ENCODE measurements at places on chromosomes 1 and 21.

- DNase-seq: no peak
Measured at GRCh38 chr1:87334351-87335174, 5.9 kb downstream of the LMO4 start.

DNA sequence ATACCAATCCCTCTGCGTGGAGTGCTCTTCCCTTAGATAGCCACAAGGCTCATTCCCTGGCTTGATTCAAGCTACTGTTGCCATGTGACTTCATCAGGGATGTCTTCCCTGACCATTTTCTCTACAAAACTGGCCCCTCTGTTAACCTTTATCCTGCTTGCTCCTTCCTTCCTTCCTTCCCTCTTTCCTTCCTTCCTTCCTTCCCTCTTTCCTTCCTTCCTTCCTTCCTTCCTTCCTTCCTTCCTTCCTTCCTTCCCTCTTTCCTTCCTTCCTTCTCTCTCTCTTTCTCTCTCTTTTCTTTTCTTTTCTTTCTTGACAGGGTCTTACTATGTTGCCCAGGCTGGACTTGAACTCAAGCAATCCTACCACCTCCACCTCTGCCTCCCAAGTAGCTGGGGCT is 6.2 kb upstream of the RYR2 start:
- DNase-seq: no peak

DNA sequence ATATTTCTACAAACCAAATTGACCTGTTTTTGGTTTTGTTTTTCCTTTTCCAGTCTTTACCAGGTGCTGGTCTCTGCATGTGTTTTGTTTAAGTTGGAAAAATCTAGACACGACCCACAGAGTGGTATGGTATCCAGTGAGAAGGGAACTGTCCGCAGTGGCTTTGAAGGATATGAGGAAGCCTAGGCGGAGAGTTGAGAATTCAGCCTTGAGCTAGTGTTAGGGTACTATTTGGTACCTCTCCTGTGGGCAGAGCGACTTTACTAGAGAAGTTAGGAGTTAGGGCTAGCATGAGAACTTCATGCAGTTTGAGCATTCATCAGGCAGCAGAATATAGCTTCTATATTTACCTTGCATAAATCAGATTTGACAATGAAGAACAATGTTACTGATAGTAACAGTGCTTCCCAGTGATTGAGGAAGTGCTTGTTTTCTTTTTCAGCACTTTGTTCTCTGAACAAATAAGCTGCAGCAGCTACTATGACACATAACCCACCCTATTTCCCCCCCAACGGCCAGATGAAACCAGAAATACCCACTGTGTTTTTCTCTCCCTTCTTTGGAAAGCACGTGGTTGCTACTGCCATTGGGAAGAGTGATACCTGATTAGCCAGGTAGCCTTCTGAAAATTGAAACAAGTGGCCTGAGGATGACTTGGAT is 19.0 kb downstream of the MRPS6 start:
- no peak for DNase-seq

- no peak for DNase-seq
Measured at GRCh38 chr21:37447288-37447936, 80.8 kb downstream of the DYRK1A start.

GRCh38 chr1:5959087-5959486 is 33.1 kb downstream of the NPHP4 start:
- no peak for DNase-seq

GRCh38 chr1:242449661-242450060 is 74.8 kb downstream of the PLD5 start:
- DNase-seq: no peak

DNA sequence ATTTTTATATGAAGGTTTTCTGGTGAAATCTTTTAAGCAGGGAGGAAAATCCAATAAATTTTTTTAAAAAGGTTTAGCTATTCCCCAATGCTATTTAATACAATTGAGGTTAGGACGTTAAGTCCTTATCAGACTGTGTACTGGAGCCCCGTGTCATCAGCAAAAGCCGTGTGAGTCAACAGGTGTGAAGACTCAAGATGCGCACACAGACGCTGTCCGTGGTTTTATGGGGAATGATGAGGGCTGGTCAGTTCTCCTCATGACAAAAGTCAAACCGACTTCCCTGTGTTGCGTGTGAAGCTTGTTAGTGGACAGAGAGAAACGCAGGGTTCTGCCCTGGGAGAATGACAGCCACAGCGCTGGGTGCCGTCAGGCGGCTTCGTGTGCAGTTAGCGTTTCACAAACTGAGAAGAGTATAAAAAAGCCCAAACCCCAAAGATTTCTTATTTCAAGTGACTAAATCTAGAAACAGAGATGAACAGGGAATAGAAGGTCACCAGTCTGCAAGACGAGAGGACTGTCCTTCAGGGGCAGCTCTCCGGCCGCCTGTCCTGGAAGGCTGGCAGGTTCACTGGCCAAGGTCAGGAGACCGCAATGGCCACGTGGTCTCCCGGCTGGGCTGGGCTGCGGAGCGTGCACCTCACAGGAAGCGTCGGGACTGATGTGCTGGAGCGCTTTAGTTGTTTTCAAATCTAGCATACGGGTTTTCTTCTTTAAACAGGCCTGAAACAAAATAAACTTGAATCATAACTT is 22.4 kb downstream of the PTTG1IP start:
- no peak for DNase-seq

GRCh38 chr1:169130683-169131082 is 24.2 kb downstream of the ATP1B1 start:
- no peak for DNase-seq

DNA sequence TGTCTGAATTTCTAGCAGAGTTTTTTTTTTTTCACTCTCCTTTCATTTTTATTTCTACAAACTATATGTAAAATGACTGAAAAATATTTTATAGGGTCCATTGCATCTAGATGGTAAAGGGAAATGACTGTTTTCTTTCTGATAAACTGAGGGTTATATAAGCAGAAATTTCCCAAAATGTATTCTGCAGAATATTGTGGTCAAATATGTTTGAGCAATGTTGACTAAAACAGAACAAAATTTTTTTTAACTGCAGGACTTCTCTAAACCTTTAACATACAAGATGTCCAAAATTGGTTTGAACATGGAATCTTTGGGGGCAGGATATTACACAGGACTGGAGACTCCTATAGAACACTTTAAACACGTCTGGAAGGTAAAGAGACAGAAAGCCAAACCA is 190.5 kb downstream of the TOMM20 start:
- no peak for DNase-seq

GRCh38 chr21:36828891-36829515 is 130.1 kb downstream of the SIM2 start:
- DNase-seq: no peak

DNA sequence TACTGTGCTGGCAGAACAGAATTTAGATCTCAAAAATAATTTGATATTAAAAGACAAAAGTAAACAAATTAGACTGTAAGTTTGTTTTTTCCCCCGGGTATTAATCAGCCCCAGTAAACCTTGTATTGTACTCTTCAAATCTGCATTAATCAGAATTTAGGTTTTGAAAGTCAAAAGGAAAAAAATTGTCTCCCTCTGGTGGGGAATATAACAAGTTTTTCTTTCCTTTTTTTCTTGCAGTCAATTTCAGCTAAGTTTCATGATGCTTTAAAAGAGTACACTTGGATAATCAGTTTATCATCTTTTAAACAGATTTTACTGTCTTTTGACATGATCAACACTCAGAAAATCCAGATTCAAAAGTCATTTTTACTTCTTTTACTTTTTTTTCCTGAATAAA is 134.5 kb upstream of the PKN2 start:
- no peak for DNase-seq

GRCh38 chr1:24895511-24895910 is 34.6 kb downstream of the RUNX3 start:
- no peak for DNase-seq

- no peak for DNase-seq
Measured at GRCh38 chr1:201631037-201631436, 92.1 kb downstream of the NAV1 start.

DNA sequence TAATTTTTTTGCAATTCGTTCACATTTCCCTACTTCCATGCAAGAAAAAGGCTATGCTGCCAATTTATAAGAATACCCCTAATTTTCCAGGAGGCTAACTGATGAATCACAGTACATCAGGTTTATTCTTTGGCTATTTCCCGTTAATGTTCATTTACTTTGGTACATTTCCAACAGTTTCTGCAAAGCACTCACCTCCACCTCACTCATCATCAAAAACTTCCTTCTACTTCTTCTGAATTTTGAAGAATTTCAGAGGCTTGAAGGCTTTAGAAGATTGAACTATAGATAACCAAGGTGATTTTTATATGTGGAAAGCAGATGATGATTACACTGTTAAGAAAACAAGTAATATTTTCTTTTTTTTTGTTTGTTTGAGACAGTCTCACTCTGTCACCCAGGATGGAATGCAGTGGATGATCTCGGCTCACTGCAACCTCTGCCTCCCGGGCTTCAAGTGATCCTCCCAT is 60.5 kb upstream of the HP1BP3 start:
- no peak for DNase-seq

DNA sequence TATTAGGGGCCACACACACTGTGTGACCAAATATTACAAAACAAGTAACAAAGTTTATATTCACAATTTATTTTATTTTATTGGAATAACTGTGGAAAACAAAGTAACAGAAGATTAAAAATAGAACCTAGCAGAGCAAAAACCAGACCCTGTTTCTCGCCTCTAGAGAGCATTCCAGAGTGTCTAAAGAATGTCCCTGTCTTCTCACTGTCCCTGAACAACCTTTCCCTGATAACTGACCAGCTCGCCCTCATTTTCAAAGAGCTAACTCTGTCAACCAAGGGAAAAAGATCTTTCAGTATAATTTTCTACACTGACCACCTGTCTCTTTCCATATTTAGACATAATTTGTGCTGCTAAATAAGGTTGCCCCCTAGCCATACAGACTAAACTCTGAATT is 646.9 kb downstream of the USP25 start:
- DNase-seq: no peak

DNA sequence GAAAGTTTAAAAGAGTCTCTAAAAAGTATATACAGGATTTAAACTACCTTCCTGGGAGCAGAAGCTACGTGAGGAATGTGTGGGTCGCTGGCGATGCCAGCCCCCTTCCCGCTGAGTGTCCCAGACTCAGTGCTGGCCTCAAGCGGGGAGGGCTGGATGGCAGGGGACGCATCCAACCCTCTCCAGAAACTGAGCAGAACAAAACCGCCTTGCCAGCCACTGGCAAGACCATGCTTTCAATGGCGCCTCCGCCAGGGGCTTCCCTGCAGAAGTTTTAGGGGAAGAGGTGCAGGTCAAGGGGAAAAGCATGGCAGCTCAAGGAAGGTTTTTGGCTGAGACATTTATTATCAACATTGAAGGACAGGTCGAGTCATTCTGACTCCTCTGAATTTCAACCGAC is 26.1 kb downstream of the NADK start:
- DNase-seq: no peak

GRCh38 chr1:37159102-37159501 is 124.8 kb upstream of the GRIK3 start:
- DNase-seq: no peak

- peak; percentile 22 for DNase-seq
Measured at GRCh38 chr1:202274611-202275010, 67.1 kb downstream of the UBE2T start.

DNA sequence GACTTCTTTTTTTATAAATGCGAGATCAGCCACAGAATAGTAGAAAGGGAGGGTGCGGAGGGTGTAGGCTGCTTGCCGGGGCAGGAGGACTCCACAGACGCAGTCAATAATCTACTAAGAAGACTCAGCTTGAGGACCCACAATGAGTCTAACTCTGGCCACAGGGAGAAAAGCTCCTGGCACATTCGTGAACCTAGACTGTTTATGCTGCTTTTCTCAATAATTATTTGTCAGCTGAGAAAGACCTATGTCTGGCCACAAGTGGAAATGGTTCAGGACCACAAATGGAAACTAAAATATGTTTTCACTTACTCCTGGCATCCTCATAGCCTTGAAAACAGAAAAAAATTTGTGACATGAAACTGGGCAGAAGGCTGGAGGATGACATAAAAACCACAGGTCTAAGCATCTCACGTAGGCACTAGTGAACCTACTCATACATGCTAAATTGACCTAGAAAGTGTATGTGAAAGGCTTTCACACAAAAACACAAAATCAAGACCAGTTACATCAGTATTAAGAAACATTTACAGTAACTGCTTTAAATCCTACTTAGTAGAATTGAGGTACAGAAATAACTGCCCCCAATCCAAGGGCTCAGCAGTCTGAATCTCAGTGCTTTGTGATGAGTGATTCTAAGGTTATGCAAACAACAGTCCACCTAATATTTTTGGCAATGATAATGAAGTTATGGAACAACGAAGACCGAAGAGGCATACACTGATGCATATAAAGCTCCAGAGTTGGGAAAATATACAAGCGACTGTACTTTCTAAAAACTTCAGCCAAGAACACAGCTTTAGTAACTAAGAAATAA is 159.5 kb downstream of the SLC45A1 start:
- no peak for DNase-seq

GRCh38 chr1:83673312-83673711 is 325.6 kb downstream of the TTLL7 start:
- DNase-seq: no peak

DNA sequence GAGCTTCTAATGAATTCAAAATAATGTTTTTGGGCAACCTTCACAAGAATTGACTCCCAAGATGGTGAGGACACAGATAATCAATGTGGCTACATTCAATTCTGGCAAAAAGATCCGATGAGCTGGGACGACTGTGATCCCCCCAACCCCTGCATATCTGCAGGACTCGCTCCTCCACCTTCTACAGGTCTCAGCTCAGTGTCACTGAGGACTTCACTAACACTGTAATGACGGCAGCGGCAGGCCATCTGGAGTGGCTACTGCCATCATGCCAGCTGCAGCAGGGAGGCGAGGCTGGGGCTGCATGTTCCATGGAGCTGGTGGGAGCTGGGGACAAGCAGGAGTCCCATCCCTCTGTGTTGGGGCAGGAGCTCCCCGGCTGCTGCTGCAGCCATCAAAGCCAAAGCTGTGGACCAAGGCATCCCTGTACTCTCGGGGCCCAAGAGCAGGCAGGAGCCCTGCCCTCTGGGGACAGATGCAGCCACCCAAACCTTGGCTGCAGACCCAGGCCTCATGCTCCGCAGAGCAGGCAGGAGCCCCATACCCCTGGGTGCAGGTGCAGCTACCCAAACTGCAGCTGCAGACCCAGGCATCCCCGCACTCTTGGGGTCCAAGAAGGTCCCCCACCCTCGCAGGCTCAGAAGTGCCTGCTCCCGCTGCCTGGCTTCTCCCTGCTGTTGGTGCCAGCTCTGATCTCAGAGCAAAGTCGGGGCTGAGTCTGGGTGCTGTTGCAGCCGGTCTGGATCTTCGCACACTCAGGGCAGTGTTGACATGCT is 12.2 kb upstream of the DHRS3 start:
- DNase-seq: no peak

GRCh38 chr1:174051956-174052355 is 29.8 kb upstream of the RC3H1 start:
- no peak for DNase-seq

GRCh38 chr1:166089804-166090203 is 77.0 kb downstream of the FAM78B start:
- no peak for DNase-seq

GRCh38 chr21:40882192-40882915 is 35.4 kb upstream of the DSCAM start:
- no peak for DNase-seq

GRCh38 chr1:18923756-18924211 is 21.4 kb upstream of the ALDH4A1 start:
- no peak for DNase-seq

GRCh38 chr1:14980621-14981218 is 172.8 kb upstream of the TMEM51 start:
- no peak for DNase-seq

- no peak for DNase-seq
Measured at GRCh38 chr1:222761083-222761482, 24.1 kb downstream of the FAM177B start.

GRCh38 chr1:203390298-203390697 is 39.4 kb upstream of the FMOD start:
- no peak for DNase-seq
